ENCODE measurements at places on chromosomes 7 and 10.

- DNase-seq = no peak
These were observed 47.7 kb upstream of the MDFIC start for GRCh38 chr7:114874170-114874569.

DNA sequence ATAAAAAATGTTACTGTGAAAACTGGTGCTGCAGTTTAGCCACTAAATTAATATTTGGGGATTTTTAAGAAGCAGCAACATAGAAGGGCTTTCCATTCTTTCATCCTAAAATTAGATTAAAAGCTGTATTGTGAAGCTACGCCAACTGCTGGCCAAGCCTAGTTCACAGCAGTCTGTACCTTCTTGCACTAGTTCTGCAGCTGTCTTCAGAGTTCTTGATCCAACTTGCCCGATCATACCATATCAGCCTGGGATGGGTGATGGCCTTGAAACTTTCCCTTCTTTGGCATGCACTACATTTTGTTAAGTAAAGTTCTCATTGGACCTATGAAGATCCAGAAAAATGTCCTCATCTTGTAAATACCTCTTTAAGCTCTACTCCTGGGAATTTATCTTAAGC is 20.3 kb upstream of the PANK1 start:
- DNase-seq = no peak

GRCh38 chr10:131955591-131956340 is 26.0 kb downstream of the BNIP3 start:
- DNase-seq = no peak

DNA sequence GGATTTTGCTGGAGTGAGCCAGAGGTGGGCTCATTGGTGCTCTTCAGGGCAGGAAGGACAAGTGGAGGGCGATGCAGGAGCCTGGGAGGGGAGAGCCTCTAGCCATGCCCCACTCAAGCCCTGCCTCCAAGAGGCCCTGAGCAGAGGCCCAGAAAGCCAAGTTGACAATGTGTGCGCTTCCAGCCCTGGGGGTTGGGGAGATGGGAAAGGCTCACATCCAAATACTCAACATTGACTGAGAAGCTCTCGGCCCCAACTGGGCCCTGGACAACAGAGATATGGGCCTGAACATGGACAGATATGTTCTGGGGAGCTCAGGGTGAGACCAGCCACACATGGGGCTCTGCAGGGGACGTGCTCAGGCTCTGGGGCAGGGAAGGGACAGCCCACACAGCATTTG is 39.0 kb downstream of the FRMPD2 start:
- no peak for DNase-seq

DNA sequence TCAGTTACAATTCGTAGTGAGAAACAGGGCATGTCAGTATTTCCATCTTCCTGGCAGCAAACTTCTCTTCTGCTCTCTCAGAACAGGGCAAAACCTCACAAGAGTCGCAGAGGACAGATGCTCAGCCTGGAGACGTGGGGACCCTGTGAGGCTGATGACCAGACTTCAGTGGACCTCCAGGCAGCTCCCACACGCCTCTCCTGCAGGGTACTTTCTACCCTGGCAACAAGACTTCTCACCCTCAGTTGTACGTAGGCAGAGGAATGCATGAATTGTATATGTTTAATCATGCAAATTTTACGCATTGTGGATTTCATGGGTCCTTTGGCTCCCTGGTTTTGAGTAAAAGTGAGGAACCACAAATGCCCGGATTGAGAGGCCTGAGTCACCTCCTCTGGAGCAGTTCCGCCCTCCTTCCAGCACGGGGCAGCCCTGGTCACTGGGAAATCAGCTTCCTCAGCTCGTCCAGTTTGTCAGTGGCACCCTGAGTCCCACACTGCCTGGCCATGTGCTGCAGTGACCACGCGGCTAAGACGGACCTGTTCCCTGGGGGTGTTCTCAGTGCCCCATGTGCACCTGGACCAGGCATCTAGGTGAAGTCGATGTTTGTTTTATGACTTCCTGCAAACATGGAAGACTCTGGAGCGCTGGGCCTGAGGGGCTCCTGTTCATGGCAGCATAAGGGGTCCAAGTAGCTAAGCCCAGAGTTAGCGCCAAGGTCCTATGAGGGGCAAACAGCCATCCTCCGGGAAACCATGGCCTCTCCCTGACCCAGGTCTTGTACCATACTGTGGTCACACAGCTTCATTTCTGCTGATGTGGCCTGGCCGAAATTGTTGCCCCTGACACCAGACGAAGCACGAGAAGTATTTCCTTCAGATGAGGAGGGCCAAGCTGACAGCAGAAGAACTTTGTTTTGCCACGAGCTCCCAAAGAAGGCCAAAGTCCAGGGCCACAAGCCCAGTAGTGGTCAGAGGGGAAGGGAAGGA is 165.1 kb downstream of the TNS3 start:
- no peak for DNase-seq

DNA sequence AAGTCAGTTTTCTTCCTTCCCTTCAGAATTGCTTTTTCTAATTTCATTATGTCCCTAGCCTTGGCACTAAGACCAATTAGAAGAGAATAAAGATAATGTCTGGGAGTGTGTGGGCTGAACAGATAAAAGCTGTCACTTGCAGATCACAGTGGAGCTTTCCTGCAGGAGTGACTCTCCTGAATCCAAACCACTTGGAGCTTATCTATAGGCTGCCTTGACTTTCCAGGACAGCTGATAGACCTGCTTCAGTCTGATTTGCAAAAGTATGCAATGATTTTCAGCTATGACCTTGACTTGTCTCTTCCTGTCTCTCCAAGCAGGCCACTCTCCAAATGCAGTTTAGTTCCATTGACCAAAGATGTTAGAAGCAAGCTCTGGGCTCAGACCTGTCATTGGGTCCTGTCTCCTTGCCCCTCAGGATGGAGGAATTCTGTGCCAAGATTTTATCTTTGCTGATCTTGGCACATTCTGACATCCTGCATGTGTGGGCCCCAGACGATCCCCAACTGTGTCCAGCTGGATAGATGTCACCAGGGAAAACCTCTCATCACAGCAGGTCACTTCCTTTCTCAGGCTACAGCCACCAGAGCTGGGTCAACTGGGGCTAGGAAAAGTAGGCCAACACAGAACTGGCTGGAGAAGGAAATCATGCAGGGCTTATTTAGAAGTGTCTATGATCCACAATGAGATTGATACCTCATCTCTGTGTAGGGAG is 120.9 kb upstream of the ZNF438 start:
- DNase-seq = no peak

DNA sequence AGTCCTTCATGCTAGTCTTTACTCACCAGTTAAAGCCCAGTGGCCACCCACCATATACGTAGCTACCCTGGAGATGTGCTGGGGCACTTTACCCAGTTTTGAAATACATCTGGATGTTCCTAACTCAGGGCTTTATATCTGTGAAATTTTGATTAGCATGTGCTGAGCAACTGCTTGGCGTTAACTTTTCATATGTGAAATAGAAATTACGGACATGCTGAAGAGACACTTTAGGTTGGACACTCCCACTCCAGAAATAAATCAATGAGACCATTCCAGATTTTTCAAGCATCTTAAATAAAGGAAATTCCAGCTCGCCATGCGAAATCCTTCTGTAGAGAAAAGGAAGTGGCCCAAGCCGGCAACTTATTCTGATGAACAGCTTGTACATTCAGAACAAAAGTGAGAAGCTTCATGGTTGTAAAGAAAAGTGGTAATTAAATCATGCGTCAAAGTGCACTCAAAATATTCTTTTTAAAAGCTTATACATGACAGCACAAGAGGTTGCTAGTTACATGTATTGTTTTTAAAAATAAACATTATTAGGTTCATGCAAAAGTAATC is 153.5 kb upstream of the ITGB1 start:
- no peak for DNase-seq

- no peak for DNase-seq
These were observed 895.7 kb downstream of the XPNPEP1 start for GRCh38 chr10:109027534-109028185.

- no peak for DNase-seq
These were observed 192.4 kb downstream of the ADARB2 start for GRCh38 chr10:1544929-1545328.

- DNase-seq = no peak
These were observed 126.6 kb downstream of the PTPN20 start for GRCh38 chr10:47037654-47038425.

DNA sequence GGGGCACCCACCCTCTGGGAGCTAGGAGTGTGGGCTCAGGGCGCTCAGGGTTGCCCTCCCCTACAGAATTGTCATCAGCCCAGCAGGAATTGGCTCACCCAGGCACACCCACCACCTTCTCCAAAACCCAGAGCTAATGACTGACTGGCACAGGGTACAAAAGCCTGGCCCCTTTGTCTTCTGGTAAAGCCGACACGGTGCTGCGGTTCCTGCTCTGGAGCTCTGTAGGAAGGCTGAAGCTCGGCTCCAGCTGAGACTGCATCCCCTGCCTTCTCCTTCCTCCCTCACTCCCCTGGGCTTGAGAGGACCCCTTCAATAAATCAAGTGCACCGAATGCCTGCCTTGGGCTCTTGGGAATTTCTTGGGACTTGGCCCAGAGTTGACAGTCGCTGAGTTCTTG is 117.9 kb upstream of the EEPD1 start:
- no peak for DNase-seq

DNA sequence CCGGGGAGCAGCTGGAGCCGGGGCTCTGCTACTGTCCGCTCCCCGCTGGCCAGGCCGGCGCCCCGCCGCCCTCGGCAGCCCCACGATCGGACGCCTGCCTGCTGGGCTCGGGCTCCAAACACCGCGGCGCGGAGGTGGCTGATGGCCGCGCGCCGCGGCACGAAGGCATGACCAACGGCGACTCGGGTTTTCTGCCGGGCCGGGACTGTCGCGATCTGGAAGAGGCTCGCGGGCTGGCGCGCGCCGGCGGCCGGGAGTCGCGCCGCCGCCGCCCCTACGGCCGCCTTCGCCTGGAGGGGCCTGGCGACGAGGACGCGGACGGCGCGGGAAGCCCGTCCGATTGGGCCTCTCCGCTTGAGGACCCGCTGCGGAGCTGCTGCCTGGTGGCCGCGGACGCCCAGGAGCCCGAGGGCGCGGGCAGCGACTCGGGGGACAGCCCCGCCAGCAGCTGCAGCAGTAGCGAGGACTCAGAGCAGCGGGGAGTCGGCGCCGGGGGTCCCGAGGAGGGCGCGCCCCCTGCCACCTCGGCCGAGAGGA is 570 bp downstream of the TBC1D12 start:
- no peak for DNase-seq

GRCh38 chr10:85767891-85768290 is 598.7 kb downstream of the GRID1 start:
- no peak for DNase-seq

DNA sequence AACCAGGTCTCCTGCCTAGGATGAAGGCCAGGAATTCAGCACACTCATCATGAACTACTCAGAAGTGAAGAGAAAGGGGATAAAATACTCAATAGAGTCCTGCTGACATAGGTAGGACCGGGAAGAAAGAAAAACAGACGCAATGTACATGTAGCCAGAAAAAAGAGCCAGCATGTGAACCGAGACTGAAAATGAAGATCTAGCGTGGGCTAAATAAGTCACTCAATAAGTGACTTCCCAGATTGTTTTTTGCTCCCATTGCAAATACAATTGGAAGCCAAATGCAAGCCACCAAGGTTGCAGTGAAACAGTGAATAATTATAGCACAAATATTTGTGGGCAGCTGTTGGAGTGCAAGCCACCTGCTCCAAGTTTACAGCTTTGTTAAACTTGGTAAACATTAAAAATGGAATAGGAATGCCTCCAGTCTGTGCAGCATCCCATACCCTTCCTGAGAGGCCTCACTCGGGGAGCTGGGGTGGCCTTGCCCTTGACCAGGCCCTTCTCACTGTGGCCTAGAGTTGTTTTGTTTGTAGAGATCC is 34.7 kb upstream of the HPS1 start:
- no peak for DNase-seq

GRCh38 chr7:3327655-3328054 is 26.6 kb downstream of the SDK1 start:
- DNase-seq = no peak

- DNase-seq = no peak
These were observed 1.5 kb downstream of the CTBP2 start for GRCh38 chr10:125158601-125159485.

- no peak for DNase-seq
These were observed 86.0 kb upstream of the PODXL start for GRCh38 chr7:131642429-131642828.

GRCh38 chr10:78756604-78757343 is 312.0 kb upstream of the ZMIZ1 start:
- DNase-seq = no peak

GRCh38 chr7:83548250-83548649 is 100.7 kb downstream of the SEMA3E start:
- no peak for DNase-seq

DNA sequence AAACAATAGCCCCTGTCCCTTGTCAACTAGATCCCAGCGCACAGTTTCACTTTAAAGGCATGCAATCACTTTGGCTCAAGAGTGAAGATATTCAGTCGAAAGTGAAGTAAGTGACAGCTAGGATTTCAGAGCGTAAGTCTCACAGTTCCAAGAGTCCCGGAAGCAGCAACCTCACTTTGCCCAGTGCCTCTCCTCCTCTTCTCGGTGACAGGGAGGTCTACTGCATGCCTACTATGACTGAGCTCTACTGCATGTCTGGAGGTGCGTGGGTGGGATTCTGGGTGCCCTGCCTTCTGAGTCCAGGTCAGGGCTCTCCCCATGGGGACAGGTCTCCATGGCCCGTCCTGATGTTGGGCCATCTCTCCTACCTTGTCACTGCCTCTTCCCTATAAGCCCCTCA is 17.0 kb downstream of the PRKCQ start:
- no peak for DNase-seq

GRCh38 chr10:1270906-1271305 is 214.7 kb downstream of the WDR37 start:
- DNase-seq = no peak

GRCh38 chr7:23065974-23066373 is 39.6 kb upstream of the KLHL7 start:
- DNase-seq = no peak

DNA sequence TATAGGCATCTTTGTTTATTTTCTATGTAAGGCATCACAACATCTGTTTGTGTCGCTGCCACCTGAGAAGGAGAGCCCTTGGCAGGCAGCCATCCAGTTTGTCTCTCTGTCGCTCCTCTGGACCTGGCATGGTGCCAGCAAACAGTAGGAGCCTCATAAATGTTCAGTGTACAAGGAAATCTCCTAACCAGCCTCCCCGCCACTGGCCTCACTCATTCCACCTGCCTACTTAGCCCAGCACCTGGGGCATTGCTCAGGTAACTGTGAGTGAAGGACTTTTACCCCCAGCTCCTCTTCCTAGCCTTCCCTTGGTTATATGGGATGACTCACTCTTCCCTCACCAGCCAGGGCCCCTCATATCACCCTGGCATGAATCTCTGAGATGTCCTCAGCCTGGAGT is 61.7 kb upstream of the NPTX2 start:
- DNase-seq = no peak

DNA sequence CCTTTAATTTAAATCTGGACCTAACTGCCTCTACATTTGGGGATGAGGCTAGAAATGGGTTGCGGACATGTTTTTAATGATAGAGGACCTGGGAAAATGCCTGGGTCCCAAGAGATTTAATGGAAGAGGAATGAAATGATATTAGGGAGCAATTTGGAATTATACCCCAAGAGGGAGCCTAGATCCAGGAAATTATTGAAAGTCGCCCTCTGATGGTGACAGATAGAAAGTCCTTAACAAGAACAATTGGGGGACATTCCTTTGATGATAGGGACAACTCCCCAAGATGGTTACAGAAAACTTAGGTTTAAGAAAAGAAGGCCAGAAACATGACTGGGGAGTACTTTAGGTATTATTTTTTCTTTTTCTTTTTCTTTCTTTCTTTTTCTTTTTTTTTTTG is 9.5 kb upstream of the TSGA13 start:
- DNase-seq = no peak

Measured in GM12864 (cell line).